NCI-H1417 treated with DMSO at 0.1 percent for 48 hours (cell line): ENCODE measurements at places on chromosomes 1 and 21.
A peak's percentile ranks its signal among the peaks of the same experiment; 100 is the strongest.

GRCh38 chr1:224377676-224378006, 21.0 kb downstream of the CNIH4 start:
- no peak for DNase-seq

DNA sequence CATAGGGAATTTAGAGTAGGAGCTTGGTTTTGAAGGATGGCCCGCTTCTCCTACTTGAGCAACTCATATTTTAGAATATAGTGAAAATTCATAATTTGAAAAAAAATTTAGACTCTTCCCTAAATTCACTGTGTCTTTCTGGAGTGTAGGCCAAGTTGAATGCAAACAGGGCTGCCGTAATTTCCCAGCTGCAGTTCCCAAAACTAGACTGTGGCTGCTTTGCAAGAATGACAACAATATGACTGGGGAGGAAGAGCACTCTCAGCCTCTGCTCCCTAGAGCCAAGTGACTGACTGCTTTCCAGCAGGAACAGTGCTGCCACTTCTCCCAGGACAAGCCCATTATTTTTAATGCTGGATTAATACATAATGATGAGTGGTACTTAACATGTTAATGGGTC, 209.0 kb downstream of the RHOU start:
- no peak for DNase-seq

DNA sequence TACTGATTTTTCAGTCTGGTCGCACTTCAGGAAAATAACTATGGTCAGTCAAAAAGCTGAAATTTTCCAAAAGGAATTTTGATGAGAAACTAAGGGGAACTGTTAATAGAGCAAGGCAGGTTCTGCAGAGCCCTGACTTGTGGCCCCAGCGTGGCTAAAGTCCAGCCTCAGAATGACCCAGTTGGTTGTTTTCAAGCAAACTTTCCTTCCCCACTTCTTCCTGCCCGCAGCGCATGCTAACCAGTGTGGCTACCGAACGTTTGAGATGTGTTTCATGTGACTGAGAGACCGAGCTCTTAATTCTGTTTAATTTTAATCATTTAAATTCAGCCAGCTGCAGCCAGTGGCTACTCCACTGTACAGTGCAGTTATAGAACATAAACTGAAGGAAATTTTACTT, 6.2 kb upstream of the IL10RB start:
- no peak for DNase-seq

DNA sequence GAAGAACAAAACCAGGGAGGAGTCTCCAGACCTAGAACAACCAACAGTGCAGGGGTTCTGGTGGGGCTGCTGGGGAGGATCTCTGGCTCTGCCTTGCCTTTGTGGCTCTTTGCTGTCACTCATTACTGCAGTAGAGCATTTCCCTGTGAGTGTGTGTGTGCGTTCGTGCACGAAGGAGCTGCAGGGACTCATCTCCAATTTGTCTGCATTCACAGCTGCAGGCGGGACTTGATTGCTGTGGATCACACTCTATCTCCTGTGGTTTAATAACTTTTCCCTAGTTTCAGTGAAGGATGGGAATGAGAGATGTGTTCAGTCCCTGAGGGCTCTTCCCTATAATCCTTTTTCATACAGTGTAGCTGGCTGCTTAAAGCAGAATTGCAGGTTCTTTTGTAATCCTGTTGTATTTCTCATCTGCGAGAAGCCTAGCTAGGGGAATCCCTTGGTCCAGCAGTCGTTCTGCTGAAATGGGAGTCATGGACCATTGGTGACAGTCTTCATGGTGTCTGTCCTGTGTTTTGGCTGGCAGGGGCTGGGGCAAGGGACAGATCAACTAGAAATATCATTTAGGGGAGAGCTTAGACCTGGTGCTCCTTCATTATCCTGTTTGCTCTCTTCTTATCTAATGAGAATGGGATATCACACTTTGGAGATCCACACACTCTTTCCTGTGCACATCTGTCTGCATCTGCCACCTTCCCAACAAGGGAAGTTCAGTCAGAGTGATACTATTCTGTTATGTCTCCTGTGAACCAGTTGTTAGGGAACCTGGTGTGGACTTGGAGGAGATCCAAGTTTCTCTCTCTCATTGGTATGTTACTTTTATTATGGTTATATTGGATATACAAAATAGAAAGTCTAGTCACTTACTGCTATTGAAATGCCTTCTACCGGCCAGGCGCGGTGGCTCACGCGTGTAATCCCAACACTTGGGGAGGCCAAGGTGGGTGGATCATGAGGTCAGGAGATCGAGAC, 3.0 kb downstream of the PCP4L1 start:
- DNase-seq = no peak

DNA sequence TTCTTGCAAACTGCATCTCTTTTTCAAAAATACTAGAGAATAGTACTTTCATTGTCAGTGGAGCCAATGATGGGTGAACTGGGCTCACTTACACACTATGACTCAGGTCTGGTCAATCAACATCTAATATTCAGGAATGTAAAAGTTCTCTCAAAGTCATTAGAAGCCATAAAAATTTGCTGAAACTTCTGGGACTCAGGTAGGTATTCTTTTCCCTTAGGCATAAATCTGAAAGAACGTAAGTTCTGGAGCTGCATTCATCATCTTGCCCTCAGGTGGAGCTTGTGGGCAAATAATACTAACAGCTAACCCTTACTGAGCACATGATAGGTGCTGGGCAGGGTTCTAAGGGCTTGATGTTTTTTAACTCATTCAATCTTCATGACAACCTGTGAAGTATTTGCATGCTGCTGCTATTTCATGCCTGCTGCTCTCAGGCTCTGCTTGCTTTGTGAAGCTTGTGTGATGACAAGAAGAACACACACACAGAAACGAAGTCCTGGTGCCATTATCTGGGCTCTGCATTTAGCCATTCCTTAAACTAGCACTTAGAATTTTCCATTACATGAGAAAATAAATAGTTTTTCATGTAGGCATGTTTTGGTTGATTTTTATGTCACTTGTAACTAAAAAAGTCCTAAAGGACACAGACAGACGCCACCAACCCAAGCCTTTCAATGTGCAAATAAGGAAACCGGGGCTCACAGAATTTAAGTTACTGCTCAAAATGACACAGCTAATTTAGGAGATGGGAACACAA, 394.2 kb upstream of the LYPLAL1 start:
- no peak for DNase-seq

DNA sequence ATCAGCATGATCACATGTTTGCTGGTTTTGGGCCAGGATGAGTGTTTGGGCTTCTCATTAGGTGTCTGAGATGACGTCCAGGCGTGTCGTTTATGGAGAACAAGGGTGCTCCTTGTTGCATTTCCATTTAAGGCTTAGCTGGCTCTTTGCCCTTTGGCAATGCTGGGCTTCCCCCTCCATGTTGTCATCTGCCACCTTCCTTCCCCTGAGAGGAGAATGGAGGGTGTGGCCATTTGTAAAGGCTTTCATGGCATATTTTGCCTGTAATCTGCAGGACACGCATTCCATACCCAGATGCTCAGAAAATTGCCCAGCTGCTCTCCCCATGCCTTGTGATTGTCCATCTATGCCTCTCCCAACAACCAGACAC, 27.7 kb downstream of the PKP1 start:
- DNase-seq = no peak

DNA sequence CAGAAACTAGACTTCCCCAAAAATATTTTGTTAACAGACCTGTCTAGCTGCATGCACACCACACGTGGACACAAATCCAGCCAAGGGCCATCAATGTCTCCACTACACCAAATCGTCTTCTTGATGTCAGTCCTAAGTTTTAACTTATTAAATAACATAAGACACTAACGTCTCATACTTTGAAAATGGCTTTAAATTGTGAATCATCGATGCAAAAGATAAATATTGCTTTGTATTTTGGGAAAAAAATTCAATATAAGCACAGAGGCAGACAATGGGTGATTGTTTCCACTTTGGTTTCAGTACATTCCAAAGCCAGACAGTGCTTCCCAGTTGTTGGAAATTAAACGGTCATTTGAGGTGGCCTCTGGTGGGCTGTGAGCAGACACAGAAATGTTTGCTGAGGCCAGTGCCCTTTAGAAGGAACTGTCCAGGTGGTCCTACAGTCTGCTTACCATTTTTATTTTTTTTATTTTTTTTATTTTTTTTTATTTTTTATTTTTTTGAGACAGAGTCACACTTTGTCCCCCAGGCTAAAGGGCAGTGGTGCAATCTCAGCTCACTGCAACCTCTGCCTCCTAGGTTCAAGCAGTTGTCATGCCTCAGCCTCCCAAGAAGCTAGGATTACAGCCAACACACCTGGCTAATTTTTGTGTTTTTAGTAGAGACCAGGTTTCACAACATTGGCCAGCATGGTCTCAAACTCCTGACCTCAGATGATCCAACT, 1.8 kb upstream of the KIAA2013 start:
- DNase-seq = no peak

DNA sequence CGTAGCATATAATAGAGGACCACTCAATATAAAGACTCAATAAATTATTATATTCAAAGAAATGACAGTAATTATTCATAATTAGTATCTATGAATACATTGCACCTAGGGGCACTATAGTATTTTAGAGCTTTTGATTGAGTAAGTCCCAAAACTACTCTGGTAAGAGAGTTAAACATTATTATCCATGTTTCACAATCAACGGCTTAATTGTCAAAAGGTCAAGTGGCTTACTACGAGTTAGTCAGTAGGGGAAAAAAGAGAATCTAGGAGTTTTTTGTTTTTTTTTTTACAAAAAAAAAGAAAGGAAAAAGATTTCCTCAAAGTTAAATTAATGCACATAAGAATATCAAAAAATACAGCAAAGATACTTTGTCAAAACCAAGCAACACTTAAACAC, 20.4 kb upstream of the LAMC1 start:
- peak; percentile 29 for DNase-seq

- DNase-seq = no peak
Measured at GRCh38 chr1:18422076-18422777, 58.5 kb upstream of the KLHDC7A start.

DNA sequence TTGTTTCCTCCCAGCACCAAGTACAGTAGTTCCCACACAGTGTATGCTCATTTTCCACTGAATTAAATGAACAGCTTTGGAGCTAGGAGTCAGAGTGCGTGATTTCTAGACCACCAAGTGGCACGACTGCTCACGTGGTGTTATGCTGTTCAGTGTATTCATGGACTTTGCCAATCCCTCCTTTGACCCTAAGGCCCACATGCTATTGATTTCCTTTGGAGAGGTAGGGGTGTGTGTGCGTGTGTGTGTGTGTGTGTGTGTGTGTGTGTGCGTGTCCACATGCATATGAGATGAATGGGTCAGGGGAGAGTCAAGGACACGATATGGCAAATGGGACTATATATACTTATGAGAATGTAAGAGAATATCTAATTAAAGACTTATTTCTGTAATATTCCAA, 177.2 kb downstream of the LMX1A start:
- DNase-seq = no peak

- peak; percentile 22 for DNase-seq
Measured at GRCh38 chr1:151060007-151060656, at the start of gene MLLT11. Gene MLLT11, plus strand, starts transcription at chr1:151060397. Its CDS starts 6,828 bp downstream, at chr1:151067225.

DNA sequence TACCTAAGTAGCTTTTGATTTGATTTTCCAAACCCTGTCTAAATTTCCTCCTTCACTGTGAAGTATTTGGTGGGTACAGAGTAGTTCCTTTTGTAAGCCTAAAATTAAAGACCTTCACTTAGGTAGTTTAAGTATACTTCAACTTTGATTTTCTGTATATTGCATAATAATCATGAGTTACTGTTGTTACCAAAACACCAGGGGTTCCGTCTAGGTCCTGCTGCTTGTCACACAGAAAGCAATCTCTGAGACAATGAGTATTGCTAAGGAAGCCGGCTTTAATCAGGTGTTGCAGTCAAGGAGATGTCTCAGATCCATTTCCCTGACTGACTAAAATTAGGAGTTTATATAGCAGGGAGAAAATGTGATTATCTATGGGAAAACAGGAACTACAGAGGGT, 15.3 kb downstream of the RPS6KC1 start:
- no peak for DNase-seq

- no peak for DNase-seq
Measured at GRCh38 chr1:194684636-194685035, 1498.2 kb upstream of the B3GALT2 start.

DNA sequence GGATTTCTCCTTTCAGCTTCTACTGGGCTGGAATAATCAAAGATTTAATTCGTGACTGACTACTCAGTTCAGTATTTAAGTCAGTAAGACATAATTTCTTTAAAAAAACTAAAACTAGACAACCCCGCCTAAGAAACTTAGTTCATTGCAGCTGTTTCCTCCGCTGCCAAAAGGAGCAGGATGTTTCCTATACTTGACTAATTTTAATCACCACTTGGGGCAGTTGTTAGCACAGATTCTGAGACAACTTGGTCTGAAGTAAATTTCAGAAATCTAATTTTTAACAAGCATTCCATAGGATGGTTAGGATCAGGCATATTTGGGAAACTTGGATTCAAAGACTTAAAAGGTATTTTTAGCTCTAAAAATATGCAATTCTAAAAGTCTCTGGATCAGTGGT, 34.0 kb downstream of the EPRS1 start:
- no peak for DNase-seq

GRCh38 chr1:115807723-115808122, 33.2 kb downstream of the NHLH2 start:
- peak; percentile 21 for DNase-seq

GRCh38 chr1:48677306-48678287, 99.1 kb downstream of the BEND5 start:
- peak; percentile 14 for DNase-seq

- no peak for DNase-seq
Measured at GRCh38 chr1:204578867-204579664, 62.9 kb downstream of the MDM4 start.

- DNase-seq = no peak
Measured at GRCh38 chr1:214364786-214365295, 83.9 kb downstream of the SMYD2 start.

GRCh38 chr1:22104094-22104493, 38.8 kb downstream of the WNT4 start:
- DNase-seq = no peak

DNA sequence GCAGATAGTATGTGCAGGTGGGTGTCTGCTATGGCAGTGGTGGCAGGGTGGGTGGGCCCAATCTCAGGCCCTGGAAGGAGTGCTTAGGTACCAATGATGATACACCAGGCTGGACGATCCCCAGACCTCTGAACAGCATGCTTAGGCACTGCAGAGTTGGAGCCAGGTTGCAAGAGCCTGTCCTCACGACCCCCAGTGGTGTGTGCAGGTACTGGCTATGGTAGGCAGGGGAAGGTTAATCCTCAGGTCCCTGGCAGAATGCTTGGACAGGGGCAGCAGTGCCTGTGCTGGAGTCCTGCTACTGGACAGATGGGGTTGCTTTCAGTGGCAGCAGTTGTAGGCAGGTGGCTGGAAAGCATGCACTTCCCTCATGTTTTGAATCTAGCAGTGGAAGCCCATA, 100.5 kb upstream of the NEK7 start:
- DNase-seq = no peak

DNA sequence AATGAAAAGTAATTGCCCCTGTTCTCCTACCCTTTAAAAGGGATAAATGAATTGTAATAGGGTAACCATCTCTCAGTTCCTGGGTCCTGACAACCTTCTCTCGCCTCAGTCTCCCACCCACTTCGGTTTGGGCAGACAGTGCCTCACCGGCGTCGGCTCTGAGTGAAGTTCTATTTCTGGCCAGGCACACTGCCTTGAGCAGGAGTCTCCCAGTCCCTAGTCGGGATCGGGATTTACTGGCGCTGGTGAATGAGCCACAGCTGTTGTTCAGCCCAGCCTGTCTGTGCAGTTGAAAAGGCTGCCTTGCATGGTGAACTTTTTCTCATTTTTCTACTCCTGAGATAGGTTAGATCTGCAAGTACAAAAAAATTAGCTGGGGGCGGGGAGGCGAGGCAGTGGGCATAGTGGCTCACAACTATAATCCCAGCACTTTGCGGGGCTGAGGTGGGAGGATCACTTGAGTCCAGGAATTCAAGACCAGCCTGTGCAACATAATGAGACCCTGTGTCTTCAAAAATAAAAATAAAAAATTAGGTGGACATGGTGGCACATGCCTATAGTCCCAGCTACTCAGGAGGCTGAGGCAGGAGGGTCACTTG, 7.4 kb downstream of the PLEKHM2 start:
- DNase-seq = no peak
